ENCODE measurements at places on chromosomes 5 and 9.

DNA sequence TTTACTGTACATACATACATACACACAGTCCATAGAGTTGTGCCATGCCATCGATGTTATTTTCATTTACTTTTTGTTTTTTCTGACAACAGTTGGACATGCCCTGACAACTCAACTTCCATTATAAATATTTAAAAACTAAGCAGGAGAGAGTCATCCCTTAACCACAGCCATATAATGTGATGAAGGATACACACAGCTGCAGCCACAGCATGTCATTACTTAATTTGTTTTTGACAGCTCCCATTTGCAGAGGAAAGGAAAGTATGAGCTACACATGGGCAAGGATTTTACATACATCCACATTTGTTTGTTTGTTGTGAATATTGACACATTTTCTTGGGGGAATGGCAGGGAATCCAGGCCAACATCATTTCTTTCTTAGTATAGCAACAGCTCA, 91.5 kb upstream of the TUT7 start:
- DNase-seq, result no peak

DNA sequence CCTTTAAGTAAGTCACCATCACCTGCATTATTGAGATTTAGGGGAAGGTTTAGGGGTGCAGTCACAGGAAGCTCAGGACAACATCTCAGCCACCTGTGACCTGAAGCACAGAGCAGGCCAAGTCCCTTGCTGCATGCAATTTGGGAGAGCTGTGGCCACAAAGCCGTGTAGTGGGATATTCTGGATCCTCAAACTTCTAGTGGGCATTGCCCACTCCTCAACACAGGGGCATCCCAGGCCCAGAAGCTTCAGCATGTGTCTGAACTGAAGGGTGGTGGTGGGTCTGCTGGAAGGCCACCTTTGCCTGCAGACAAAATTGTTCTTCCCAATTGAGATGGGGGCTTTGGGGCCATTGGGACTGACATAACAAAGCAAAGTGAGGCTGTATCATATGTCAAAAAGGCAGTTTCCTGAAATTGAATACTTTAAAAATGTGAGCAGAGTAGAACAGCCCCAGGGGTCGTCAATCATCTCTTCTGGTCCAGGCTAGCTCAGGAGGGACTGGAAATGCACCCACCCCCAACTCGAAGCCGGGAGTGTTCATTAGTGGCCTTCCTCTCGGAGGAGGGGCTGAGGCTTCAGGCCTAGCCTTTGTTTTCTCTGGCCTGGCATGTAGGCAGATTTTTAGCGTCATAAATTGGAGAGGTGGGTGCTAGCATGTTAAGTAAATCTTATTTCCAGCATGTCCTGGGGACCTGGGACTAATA, 2.8 kb upstream of the GADD45G start:
- DNase-seq, result no peak

GRCh38 chr5:168249923-168250322, 41.5 kb upstream of the WWC1 start:
- no peak for DNase-seq

GRCh38 chr9:97714435-97714834, 17.3 kb upstream of the XPA start:
- no peak for DNase-seq

GRCh38 chr5:158777647-158778350, 321.9 kb downstream of the EBF1 start:
- no peak for DNase-seq

DNA sequence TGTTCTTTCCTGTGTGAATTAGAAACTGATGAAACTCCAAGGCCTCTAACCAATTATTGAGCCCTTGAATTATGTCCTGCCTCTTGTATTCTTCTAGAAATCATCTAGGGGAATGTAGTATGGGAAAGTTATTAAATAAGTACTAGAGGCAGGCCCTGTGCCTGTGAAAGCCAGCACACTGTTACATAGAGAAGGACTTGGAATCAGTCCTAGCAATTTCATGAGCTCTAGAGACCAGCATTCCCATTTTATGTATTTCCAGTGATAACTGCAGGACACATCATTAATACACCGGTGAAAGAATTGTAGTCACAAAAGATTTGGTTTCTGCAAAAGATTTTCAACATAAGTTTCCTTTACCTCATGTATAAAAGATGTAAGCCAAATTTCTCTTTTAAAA, 168.5 kb upstream of the VLDLR start:
- DNase-seq, result no peak

GRCh38 chr5:147397616-147398015, 112.3 kb downstream of the DPYSL3 start:
- no peak for DNase-seq

DNA sequence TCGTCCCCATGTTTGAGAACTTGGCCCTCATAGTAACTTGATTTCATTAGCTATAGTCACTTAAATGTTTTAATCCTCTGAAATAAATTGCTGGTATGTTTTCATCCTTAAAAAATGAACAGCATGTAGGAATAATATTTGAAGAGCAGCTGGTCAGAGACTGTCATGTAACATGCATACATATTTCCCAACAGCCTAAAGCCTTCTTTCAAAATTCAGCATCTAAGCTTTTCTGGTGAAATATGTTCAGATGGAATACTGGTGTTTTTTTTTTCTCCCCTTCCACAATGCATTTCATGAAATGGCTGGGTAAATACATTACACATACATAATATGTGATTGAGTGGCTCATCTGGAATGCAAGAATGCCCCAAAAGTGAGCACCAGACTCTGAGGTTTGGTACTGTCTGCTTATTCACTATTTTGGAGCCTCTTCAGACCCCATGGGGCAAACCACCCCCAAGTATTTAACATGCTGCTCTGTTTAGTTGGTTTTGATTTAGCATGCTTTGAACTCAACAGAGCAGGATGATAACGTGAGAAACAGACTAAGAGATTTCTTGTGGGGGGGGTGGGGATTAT, 94.0 kb downstream of the SMARCA2 start:
- DNase-seq, result no peak

- DNase-seq, result no peak
Measured at GRCh38 chr9:69834591-69835184, 14.1 kb downstream of the CFAP95 start.

GRCh38 chr5:134005417-134006061, 764 bp upstream of the VDAC1 start:
- DNase-seq, result peak; percentile 57

GRCh38 chr9:136093995-136094881, 851 bp downstream of the NACC2 start:
- peak; percentile 89 for DNase-seq

DNA sequence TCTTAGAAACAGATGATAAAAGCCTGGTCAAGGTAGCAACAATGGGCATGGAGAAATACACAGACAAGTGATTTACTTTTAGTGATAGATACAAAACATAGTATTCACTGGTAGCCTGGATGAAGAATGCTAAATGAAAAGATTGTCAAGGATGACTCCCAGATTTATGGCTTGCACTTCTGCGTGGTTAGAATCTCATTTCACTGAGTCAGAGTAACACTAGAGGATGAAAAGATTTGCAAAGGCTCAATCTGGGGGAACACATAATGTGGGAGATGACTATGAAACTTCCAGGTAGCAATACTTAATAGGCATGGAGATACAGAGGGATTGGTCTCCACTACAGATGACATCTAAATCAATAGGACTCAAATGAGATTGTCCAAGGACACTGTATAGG, 38.4 kb downstream of the AGTPBP1 start:
- no peak for DNase-seq

- no peak for DNase-seq
Measured at GRCh38 chr5:130052752-130053151, 148.5 kb downstream of the CHSY3 start.

DNA sequence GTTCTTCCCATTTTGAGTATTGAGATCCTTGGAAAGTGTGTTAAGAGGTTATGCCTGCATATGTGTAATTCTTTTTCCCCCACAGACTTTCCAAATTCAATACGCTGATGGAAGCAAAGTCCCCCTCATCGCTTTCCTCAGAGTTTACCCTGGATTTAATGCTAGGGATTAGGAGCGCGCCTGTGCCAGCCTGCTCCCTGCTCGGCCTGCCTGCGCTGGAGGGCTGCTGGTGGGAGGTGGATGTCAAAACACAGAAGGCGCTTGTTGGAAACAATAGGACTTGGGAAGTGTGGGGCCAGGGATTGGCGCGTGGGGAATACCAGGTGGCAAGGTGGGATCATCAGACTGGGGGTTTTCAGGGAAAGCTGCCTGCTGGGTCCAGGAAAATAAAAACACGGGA, 39.8 kb upstream of the PTCH1 start:
- no peak for DNase-seq

DNA sequence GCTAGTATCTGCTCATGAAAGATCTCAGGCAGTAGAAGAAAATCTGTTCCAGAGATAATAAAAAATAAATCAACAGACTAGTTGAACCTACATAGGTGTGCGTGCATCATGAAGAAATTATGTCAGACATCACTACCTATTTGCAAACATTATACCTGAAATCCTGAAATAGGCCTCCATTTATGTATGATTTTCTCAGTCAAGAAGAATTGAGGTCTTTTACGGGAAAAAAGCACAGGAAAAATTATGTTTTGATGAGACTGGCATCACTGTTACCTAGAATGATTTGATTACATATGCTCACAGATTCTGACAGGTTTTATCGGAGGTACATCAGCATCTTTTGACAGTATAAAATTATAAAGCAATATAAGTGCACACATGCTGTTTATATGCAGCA, 1570.5 kb upstream of the NUDT12 start:
- no peak for DNase-seq

- no peak for DNase-seq
Measured at GRCh38 chr9:90665072-90665471, 22.4 kb upstream of the DIRAS2 start.

- DNase-seq, result no peak
Measured at GRCh38 chr5:41870627-41871048, 413 bp upstream of the OXCT1 start.

- no peak for DNase-seq
Measured at GRCh38 chr9:105392531-105392930, 55.3 kb upstream of the FSD1L start.

DNA sequence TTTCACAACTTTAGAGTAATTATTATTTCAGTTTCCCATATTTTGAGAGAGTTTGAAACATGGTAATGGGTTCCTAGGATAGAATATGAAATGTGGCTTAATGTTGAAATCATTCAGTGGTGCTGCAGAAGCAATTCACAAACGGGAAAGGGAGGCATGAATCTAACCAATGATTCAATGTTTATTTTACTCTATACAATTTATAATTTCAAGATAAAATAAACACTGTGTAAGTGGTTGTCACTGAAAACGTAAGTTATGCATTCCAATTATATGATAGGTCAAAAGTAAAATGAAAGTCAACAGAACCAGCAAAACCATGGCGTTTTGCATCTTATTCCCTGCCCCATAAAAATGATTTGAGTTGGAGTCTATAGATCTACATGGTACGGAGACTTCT, 1207.1 kb upstream of the CDH18 start:
- DNase-seq, result no peak

GRCh38 chr5:1322955-1323802, 21.7 kb downstream of the CLPTM1L start:
- no peak for DNase-seq

DNA sequence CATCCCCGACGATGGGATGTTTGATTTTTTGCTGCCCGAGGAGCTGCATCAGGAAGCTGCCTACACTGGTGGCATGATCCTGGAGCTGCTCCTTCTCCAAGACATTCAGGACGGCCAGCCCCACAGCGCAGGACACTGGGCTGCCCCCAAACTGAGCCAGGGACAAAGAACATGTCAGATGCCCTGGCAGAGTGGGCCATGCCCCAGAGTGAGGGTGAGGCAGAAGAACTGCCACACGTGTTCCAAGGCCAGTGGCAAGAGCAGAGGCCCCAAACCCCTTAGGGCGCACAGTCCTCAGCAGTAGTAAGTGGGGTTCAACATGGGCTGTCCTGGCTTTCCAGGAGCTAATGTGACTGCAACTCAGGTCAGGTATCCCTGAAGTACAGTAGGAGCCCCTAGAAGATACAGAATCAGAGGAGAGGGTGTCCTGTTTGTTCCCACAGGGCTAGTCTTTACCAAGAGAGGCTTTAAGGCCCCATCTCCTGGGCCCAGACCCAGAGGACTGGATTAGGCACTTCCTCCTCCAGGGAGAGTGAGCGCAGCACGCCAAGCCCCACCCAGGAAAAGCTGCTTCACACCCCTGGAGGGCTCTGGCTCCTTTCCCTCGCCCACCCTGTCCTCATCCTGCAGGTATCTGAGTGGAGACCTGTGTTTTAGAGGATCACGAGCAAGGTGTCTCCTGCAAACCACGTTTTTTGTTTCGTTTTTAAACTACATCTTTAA, 11.1 kb downstream of the HNRNPAB start:
- DNase-seq, result no peak

GRCh38 chr5:84383296-84383815, 1.3 kb downstream of the EDIL3 start:
- DNase-seq, result no peak

DNA sequence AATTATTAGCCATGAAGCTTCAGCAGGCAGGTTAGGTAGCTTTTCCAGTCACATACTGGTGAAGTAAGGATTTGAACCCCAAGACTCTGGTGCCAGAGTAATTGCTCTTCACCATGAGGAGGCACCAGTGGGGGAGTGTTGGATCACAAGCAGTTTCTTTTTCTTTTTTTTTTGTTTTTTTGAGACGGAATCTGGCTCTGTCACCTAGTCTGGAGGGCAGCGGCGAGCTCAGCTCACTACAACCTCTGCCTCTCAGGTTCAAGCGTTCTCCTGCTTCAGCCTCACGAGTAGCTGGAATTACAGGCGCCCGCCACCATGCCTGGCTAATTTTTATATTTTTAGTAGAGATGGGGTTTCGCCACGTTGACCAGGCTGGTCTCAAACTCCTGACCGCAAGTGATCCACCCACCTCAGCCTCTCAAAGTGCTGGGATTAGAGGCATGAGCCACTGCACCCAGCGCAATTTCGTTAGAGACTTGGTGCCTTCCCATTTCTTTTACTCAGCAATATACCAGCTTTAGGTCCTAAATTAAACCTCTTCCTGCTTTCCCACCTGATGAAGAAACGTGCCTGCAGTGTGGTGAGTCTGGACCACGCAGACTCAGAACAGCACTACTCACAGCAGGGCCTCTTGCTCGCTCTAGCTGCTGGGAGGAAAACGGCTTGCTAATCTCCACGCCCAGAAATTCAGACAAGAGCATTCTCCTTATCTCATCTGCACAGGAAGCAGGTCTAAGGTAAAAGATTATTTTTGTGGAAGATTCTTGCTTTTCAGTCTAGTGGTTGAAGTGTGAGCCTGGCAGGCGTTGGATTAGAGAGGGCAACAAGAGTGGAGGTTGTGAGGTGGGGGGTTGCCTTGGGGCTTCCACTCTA, at the start of gene S100Z:
Gene S100Z, plus strand, starts transcription at position 596 of the 873 bp plus-strand sequence. CDS start 25,346 bp downstream, outside the sequence.
- DNase-seq, result no peak

GRCh38 chr5:146799671-146800070, 78.9 kb downstream of the PPP2R2B start:
- DNase-seq, result no peak

DNA sequence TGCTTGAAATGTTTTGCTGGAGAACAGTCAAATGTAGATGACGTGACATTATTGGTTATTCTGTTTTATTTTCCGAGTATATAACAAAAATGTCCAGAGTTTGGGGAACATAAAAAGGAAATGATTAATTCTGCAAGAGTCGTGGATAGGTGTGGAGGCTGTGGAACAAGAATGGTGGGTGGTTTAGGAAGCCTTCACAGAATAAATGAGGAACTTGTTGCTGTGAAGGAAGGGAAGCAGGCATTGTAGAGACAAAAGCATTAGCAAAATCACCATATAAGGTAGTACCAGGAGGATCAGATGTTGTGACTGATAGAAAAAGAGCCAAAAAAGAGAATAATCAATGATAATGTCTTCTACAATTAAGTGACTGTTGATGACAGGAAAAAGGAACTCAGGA, 66.2 kb upstream of the CNTLN start:
- DNase-seq, result no peak

GRCh38 chr5:121816164-121816563, 35.5 kb upstream of the FTMT start:
- no peak for DNase-seq

- DNase-seq, result no peak
Measured at GRCh38 chr9:38017149-38017884, 51.7 kb downstream of the SHB start.
